ENCODE measurements at places on chromosomes 6 and 20. TPM values are rescaled to one million over a fixed set of nuclear protein-coding genes. Genes with fewer than 3 reads are reported as not detected.

DNA sequence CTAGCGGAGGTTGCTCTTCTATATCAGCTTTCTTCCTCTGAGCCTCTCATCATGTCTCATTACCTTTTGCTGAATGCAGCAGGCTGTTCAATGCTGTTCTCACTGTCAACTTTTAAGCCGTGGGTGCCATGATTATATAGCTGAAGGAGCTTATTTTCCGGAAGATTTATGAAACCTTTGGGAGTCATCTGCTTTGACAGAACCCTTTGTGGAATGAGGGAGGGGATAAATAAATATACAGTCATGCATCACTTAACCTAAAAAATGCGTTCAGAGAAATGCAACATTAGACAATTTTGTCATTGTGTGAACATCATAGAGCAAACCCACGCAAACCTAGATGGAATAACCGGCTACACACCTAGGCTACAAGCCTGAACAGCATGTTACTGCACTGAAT, 102.2 kb upstream of the AKAP12 start:
- DNase-seq: no peak

DNA sequence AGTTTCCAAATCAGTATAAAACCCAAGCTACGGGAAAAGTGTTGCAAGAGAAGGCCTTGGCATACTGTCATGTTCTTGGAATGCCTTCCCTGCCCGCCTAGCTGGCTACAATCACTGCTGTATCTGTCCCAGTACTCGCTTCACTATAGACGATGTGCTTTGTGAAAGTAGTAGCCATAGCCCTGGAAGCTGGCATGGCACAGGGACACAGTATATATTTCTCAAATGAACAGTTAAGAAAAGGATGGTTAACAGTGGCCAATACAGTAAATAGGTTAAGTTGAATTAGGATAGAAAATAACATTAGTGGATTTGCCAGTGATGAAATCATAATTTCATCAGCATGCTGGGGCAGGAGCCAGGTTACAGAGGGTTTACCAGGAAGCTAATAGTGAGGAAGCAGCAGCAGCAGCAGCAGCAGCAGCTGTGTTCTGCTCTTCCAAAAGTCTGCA, 499.3 kb downstream of the CDKAL1 start:
- DNase-seq: no peak

DNA sequence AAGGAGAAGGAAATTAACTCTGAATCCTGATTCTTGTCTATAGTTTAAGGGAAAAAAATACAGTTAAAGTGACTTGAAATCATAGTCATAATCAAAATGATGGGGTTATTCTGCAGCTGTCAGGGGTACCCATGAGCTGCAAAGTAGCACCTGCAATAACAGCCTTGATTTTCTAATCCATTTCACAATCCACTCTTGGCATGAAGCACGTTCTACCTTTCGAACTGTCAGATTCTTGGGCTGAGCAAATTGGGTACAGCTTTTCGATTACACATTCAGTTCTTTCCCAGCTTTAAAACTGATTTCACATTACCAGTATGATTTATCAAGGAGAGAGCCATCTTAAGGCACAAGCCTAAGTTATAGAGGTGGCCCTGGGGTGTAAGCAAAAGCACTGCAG, 118.5 kb upstream of the DTNBP1 start:
- no peak for DNase-seq

- DNase-seq: peak; percentile 96
Measured at GRCh38 chr6:107618672-107619071, 128.8 kb downstream of the SOBP start.

- no peak for DNase-seq
Measured at GRCh38 chr20:33320006-33320405, 37.0 kb downstream of the BPIFB1 start.

DNA sequence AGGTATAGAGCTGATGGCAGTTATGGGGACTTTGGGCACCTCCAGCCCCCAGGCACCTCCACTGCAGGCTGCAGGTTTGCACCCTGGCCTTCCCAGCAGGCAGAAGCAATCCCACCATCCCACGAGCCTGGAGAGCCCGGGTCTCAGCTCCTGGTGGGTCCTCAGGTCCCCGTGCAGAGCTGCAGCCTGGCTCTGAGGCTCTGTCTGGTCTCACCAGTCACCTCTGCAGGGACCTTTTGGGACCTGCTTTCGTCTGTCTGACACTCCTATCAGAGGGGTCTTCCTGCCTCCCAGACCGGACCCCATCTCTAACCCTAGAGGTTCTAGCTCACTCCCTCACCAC, 41.9 kb downstream of the FGD2 start:
- no peak for DNase-seq

GRCh38 chr20:56565511-56565910, 32.5 kb downstream of the FAM209B start:
- DNase-seq: no peak

- DNase-seq: peak; percentile 18
Measured at GRCh38 chr20:54195483-54196472, 12.1 kb upstream of the PFDN4 start.

DNA sequence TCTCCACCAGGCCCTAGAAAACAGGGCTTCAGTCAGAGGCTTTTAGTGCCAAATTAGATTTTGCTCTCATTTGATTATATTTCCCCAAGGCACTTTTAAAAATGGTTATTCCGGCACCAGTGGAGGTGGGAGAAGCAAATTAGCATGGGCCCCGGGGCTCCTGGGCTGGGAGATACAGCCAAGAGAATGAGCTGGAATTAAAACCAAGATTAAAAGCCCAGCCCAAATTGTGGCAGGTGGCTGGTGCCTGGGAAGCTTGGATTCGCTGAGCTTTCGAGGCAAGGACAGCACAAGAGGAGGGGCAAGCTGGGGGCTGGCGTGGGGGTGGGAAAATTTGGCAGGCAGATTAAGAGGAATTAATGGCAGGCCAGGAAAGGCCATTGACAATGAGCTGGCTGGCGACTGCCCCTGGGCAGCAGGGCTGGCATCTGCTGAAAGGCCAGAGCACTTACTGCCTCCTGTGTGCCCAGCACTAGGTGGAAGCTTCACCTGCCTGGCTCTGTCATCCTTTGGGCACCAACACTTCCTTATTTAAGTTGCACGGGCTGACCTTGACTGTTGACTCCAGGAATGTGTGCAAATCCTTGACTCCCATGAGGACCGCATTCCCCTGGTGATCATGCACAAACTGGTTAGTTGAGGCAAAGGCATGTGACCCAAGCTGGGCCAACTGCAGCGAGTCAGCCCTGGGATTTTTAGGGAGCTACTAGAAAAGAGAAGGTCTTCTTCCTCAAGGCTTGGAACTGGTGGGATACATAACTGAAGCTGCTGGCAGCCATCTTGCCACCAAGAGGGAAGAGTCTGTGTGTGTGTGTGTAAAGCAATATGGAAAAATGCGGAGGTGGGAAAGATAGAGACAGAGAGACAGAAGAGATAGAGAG, 76.1 kb downstream of the SULF2 start:
- no peak for DNase-seq

C6orf163 gene
- 3.0 TPM for total RNA-seq

TRERF1 gene
- 12.9 TPM for total RNA-seq
